AG10803 (cell line): ENCODE measurements at places on chromosomes 1 and 21.

DNA sequence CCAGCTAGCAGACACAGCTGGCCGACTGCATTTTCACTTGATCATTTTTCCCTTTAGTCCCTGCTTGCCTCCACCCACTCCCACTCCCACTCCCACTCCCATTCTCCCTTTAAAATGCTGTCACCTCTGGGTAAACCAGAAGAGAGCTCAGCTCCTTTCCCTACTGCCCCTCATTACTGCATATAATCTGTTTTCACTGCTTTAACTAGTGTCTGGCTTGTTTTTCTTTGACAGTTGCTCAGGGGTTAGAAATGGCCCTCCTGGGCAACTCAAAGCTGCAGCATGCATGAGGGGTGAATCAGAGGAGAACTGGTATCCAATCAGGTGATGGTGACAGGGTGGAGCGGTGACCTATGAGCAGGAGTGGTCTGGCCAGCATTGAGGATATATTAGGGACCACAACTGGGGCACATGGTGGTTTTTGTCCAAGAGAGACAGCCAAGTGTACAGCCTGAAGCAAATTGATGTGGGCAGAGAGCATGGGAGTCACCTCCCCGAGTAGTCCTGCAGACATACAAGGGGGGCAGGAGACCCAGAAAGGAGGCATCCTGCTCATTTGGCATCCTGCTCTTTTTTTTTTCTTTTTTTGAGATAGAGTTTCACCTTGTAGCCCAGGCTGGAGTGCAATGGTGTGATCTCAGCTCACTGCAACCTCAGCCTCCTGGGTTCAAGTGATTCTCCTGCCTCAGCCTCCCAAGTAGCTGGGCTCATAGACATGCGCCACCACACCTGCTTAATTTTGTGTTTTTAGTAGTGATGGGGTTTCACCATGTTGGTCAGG lies 42.6 kb upstream of the SRSF10 start:
- DNase-seq: peak; percentile 74

- DNase-seq: peak; percentile 93
Observed at GRCh38 chr21:33402001-33402979, 923 bp upstream of the IFNGR2 start.

GRCh38 chr1:24009406-24009805 lies 29.3 kb upstream of the SRSF10 start:
- peak; percentile 37 for DNase-seq

GRCh38 chr1:37797750-37798345 lies 4.2 kb downstream of the MANEAL start:
- peak; percentile 78 for DNase-seq

DNA sequence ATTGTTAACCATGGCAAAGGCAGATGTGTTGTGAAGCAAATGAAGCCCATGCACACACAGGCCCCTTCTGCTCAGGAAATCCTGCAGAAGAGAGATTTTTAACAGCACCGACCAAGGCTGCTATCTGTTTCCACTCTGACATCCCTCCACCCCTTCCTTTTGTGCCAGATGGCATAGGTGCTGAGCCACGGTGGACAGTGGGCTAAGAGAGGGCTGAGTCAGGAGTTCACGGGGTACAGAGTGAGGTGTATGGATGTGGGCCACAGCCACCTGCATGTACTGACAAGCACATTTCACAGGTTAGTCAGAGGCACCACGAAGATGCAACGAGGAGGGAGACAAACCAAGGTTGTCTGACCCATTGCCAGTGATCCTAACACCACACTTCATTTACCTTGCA lies 9.5 kb downstream of the RSPH1 start:
- DNase-seq: no peak

DNA sequence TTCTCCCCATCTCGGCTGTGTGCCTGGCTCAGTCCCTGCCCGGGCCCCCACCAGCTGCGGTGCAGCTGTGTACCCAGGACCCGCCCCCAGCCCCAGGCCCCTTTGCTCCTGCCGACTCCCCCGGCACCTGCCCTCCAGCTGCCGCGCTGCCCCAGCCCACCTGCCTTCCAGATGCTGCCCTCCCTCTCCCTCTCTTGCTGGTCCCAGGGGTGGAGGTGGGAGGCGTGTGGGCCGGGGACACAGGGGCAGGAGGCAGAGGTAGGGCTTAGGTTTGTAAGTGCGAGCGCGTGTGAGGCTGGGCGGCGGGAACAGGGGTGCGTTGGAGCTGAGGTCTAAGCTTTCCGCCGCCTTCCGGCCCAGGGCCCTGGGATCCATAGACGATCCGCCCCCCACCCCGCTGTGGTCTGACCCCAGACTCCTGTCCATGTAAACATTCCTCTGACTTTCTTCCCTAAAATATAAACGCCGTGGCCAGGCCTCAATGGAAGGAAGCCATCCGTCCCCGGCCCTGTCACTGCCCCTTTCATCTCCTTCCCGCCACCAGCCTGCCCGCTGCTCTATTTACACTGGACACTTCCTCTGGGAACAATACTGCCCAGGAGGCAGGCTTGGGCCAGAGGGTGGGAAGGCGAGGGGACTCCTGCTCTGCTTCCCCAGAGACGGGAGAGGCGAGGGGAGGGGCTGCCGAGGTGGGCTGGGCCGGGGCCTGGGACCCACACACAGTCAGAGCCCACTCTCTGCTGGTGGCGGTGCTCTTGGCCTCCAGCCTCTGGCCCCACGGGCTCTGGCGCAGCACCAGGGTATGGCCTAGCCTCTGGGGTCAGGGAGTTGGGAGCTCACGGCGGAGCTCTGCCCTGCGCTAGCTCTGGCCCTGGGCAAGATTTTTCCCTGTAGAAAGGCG lies 128.3 kb downstream of the CASZ1 start:
- no peak for DNase-seq

DNA sequence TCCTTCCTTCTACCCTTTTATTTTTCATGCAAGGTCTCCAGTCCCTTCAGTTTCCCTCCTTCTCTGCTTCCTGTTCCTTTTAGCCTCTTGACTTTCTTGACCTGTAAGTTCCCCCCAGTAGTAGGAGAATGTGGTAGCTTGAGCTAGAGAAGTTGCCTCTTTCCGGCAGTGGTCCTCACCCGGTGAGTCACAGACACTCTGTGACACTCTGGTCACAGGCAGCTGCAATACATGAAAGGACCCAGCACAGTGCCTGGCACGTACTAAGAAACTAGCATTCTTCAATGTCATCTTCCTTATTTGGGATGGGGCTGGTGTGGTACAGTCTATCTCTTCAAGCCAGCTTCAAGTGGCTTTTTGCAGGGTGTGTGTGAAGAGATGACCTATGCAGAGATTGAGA lies 16.0 kb downstream of the PFKFB2 start:
- no peak for DNase-seq

GRCh38 chr1:94755675-94756074 lies 64.5 kb upstream of the SLC44A3 start:
- DNase-seq: peak; percentile 97

DNA sequence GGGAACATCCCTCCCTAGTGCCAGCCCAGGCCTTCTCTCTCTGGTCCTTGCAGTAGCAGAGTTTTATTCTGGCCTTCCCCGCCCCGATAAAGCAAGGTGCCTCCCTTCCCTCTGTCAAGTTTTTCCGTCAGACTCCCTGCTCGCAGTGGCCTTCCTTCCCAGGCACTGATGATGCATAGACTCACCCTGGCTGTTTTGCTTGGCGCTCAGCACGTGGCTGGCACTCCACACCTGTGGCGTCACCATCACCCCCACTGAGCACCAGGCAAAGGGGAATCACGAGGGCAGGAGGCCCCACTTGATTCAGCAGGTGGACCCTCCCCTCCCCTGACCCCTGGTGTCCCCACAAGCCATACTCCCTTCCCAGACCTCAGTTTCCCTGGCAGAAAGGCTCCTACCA lies 7.4 kb downstream of the SLC26A9 start:
- no peak for DNase-seq

DNA sequence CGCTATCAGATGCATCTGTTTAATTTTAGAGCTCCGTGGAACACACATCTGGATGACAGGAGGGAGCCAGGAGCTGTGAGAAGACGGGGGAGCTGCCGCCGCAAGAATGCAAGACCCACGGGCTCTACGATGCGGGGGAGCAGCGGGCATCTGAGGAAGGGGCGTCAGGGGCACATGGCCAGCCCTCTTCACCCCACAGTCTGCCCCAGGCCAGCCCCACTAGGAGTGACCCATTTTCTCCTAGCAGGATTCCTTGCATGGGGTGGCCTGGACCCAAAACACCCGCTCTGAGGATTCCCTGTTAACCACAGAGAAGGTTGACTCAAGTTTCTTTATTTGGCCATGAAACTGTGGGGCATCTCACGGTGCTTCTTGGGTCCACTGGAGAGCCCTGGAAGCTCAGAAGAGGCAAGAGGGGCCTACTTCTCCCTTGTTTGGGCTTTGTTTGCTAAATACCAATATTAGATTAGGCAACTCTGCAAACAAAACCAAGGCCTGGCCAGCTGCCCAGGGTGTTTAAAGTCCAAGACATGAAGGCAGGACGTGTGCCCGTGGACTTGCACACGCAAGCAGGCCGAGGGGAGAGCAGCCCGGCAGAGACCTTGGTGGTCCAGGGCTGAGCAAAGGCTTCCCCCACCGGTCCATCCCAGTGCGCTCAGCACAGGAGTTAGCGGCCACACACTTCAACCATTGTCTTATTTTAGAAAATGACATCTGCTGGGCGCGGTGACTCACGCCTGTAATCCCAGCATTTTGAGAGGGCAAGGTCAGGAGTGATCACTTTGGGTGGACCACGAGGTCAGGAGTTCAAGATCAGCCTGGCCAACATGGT lies 89.8 kb downstream of the DHRS3 start:
- peak; percentile 89 for DNase-seq

- DNase-seq: no peak
Observed at GRCh38 chr1:4462831-4463484, 191.5 kb upstream of the AJAP1 start.

DNA sequence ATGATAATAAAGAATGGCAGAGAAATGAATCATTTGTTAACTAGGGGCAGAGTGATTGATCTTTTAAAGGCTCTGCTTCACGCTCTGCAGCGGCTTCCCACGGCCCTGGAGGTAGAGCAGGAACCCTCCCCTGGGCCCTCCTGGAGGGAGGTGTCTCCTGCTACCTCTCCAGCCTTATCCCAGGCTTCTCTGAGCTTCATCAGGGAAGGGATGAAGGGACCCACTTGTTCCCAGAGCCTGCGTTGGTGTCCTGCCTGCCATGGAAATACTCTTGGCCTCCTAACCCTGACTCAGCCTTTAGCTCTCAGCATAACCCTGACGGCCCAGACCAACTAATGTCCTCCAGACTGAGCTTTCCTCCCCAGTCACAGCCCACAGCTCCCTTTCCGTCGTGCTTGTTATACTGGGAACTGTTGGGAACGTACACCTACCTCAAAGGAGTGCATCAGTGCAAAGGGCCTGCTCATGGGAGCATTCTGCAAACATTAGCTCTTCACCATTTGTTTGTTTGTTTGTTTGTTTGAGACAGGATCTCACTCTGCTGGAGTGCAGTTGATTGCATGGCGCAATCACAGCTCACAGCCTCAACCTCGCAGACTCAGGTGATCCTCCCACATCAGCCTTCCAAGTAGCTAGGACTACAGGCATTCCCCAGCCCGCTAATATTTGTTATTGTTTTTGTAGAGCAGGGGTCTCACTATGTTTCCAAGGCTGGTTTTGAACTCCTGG lies 17.4 kb upstream of the HNRNPU start:
- no peak for DNase-seq

GRCh38 chr1:110506541-110506940 lies 12.4 kb downstream of the KCNA10 start:
- no peak for DNase-seq

DNA sequence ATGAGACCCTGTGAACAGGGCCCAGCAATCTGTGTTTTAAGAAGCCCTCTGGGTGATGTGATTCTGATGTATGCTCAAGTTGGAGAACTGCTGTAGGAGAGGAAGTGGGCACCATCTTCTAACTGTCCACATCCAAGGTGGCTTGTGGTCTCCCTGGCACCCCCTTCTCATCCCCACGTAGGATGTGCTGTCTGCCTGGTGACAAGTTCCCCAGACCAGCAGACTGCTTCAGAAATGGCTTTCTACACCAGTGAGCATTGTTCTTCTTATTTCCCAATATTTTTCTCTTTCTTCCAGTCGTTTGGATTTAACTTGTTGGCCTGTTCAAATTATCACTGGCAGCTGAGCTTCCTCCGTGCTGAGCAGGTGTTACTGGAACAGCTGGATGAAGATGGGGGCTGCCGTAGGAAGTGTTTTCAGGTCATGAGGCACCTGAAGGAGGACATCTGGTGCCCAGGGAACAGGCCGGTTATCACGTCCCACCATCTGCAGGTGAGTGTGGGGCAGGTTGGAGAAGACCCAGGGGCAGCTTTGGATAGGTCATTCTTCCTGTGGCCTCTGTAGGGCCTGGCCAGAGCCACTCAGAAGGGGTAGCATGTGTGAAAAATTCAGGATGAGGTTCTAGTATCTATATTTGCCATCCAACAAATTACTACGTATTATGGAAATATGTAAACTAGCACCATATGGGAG lies 16.8 kb downstream of the MAB21L3 start:
- DNase-seq: no peak

GRCh38 chr1:44108241-44108640 lies 10.4 kb upstream of the KLF17 start:
- peak; percentile 53 for DNase-seq

DNA sequence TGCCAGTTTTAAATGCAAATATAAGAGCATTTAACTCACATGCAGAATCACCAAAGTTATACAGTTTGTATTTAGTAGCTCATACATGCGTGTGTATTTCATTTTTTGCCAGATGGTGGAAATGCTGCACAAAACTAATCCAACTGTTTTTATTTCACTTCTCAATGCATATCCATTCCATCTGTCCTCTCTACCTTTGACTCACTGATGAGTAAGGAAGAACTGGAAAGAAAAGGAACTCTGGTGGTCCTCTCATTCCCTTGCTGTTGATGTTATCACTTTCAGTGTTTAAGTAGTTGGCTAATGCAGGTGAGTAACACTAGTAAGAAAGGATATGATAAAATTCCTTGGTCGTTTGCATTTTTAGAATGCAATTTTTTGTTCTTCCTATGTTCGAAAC lies 5.7 kb upstream of the SLC1A7 start:
- DNase-seq: peak; percentile 52

DNA sequence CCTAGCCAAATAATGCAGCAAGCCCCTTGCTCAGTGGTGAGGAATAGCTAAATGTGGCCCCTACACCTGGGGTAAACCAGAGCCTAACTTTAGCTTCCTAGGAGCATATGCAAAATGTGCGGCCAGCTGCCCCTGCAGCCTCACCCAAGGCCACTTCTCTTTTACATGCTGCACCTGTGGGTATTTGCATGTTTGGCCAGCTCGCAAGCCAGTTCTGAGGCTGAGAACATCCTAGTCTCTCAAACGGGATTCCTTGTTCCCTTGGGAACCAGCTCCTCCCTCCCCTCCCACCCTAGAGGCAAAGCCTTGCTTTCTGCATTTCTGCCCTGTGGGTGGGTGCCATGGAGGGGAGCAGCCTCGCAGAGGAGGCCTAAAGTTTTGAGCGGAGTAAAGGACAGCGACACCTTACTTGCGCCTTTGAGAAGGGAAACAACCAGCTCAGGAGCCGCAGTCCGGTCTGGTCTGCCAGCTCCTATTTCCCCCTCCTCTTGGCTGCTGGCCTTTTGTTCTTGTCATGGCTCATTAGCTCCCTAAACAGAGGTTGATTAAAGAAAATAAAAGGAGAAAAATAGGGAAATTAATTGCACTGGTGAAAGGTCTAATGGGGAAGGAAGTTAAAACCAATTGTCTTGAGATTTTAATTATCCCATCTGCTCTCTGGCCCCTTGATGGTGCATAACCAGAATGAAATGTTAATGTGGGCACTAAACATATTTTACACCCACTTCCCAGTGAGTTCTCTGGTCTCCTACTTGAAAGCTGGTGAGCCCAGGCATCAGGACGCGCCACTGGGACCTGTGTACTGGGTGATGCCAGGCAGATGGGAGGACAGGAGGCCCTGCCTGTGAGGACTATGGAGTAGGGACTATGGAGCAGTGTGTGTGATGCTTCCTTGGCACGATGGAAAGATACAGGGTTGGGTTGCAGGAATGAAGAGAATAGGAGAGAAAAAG lies 68.7 kb downstream of the TEX35 start:
- DNase-seq: no peak
